ENCODE measurements at places on chromosomes 1 and 21.

GRCh38 chr21:33894736-33895288 is 20.8 kb downstream of the ATP5PO start:
- DNase-seq: peak; percentile 77

DNA sequence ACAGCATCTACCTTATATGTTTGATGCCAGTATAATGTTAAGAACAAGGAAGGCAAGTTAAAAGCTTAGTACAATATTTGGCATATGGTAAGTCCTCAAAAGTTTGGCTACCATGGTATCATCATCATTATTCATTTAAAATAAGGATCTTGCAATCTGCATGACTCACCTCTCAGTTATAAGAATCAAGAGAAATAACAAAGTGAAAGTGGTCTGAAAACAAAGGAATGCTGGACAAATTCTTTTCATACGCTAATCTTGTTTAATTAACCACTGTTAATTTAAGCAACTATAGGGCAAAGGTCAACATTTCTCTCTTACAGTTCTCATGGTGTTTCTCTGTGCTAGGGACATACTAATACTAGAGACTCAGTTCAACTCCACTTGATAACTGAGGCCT is 13.0 kb upstream of the CLDN19 start:
- DNase-seq: no peak

- DNase-seq: no peak
Measured at GRCh38 chr21:27671207-27671606, 704.3 kb upstream of the ADAMTS5 start.

DNA sequence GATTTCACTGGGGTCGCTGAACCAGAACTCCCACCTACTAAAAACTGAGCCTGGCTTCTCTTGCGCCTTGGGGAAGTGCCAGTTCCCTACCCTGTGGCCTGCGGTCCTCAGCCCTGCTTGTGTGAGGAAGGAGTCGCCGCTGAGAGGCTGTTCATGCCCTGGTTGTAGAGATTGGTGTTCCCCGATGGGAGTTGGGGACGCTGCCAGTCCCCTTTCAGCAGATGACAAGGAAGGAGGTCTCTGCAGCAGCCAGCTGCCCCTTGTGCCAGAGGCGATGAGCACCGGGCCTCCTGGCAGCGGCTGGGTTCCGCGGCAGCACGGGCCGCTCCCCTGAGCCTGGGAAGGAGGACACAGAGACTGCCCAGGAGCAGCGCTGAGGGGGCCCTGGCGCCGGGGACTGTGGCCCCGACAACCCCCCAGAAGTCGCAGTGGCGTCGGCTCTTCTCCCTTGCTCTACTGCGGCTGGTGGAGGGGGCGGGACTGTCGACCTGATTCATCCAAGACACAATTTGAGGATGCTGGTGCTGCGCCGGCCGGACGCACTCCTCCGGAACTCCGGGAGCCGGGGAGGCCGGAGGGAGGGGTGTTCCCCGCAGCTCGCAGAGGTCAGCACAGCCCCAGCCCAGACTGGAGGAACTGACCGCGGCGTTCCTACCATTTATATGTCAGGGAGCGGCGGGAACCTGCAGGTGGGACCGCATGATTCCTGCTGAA is 12.0 kb upstream of the ADORA3 start:
- peak; percentile 61 for DNase-seq

DNA sequence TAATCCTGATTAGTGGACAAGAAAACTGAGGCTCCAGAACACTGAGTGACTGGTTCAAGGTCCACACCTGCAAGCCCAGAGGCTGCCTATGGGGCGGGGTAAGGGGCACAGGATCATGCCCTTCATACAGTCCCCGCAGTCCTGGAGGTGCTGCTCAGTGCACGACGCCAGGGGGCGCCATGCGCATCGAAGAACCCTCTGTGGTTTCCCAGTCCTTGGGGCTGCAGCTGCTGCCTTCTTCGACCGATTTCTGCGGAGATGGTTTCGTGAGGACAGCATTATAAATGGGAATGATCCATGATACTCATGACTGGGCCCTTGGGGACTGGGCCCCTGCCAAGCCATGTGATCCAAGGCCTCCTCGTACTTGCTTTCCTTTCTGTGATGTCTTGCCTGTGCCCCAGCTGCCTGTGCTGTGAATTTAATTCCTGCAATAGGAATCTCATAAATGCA is 37.1 kb upstream of the ARHGEF10L start:
- DNase-seq: peak; percentile 70

DNA sequence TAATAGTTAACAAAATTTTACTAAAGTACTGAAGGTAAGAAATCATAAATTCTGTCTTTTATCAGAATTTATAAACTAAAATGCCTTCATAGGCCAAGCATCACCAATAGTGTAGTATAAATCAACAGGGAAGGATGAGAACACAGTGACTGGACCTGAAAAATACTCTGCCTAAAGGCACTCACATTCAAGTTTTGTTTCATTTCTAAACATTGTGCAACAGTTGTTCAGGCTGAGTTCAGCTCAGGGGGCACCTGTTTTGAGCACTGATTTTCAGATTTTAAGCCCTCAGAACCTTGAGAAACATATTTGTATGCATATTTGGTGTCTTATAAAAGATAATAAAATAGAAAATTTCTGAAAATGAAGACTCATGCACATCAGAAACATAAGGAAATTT is 12.4 kb downstream of the ACBD6 start:
- DNase-seq: no peak

DNA sequence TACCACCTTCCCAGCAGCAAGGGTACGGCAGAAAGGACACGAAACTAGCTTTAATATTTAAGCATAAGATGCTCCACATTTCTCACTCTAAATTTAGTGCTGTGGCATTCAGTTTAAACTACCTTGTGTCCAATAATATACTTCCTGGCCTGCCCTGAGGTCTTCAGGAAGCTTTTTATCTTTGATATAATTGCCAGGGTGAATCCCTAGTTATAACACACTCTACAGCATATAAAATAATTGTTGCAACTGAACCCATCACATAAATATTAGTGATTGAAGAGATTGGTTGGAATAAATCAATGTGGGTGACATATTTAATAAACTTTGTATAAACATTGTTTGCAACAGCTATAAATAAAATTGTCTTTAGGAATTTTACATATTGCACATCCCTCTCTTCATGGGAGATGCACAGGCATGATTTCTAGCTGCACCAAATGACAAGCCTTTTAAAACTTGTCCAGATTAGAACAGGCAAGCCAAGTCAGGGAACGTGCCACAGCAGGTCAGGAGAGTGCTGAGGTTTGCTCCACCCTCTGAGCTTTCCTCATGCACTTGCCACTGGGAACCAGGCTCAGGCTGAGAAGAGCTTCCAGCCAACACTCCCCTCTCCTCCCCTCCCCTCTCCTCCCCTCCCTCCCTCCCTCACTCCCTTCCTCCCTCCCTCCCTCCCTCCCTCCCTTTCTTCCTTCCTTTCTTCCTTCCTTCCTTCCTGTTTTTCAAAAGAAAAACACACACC is 623.2 kb upstream of the PKN2 start:
- DNase-seq: no peak

- DNase-seq: no peak
Measured at GRCh38 chr1:156464825-156465452, 35.6 kb downstream of the MEF2D start.

- DNase-seq: no peak
Measured at GRCh38 chr21:37627074-37627473, 260.5 kb downstream of the DYRK1A start.

DNA sequence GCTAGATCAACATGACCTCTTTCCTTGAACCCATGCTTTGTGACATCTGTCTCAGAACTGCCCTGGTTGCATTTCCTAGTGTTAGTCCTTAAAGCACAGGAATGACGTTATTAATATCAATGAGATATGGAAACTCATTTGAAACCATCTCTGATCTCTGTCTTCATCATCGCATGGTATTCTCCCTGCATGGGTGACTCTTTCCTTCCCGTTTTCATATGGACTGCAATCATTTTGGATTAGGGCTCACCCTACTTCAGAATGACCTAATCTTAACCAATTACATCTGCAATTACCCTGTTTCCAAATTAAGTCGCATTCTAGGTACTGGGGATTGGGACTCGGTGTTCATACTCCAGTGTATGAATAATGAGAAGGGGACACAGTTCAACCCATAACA is 41.7 kb upstream of the DISC1 start:
- no peak for DNase-seq

DNA sequence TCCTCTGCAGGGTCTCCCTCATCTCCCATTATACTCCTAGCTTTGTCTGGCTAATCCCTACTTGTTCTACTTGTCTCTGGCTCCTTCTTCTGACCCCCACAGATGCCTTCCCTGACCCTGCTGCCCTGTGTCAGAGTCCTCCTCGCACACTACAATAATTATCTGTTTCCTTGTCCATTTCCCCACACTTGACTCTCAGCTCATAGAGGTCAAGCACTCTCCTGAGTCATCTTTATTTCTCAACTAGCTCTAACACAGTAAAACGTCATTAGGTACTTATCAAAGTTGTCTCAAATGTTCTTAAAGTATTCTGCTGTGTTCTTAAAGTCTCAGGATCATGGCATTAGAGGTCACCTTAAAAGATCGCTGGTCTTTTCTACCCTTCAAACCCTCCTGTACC is 47.1 kb downstream of the C8A start:
- DNase-seq: no peak

DNA sequence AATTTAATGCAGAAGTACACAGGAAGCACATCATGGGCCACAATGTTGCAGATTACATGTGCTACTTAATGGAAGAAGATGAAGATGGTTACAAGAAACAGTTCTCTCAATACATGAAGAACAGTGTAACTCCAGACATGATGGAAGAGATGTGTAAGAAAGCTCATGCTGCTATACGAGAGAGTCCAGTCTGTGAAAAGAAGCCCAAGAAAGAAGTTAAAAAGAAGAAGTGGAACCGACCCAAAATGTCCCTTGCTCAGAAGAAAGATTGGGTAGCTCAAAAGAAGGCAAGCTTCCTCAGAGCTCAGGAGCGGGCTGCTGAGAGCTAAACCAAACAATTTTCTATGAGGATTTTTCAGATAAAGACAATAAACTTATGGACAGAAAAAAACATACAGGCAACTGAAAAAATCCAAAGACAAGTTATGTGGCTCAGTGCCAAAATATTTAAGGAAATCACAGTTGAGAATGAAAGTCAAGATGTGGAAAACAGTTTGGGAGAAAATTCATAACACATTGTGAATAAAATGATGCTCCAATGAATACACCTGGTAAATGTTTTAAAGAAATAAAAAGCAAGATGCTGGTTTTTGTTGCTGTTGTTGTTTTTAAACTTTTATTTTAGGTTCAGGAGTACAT is 2.8 kb upstream of the ZNF644 start:
- no peak for DNase-seq

GRCh38 chr1:106571109-106571508 is 485.4 kb upstream of the PRMT6 start:
- DNase-seq: no peak

DNA sequence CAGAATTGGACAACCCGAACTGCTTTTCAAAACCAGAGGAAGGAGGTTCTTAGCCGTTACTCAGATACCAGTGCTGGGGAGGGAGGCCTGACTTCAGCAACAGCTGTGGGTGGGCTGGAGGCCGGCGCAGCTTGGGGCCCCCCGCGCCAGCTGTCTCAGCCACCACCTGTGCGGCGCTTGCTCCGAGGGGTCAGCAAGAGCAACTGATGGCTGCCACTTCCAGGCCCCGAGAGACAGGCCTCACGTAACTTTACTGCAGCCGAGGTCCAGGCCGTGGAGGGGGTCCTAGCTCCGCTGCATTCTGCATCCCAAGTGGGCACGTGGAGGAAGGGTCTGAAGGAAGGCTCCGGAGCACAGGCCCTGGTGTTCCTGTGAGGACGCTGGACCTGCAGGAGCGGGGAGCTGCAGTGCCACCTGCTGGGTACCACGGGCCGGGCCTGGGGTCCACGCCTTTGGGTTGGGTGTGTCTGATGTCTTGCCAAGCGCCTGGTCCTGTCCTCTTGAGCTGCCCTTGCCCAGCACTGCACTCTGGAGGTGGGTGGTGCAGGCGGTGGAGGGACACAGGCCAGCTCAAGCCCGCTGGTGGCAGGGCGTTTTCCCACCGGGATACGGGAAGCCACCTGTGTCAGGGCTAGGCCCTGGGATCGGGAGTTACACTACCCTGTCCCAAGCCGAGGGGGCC is 9.8 kb downstream of the THAP3 start:
- DNase-seq: peak; percentile 58

GRCh38 chr1:6657138-6657537 is 32.5 kb downstream of the THAP3 start:
- DNase-seq: no peak

DNA sequence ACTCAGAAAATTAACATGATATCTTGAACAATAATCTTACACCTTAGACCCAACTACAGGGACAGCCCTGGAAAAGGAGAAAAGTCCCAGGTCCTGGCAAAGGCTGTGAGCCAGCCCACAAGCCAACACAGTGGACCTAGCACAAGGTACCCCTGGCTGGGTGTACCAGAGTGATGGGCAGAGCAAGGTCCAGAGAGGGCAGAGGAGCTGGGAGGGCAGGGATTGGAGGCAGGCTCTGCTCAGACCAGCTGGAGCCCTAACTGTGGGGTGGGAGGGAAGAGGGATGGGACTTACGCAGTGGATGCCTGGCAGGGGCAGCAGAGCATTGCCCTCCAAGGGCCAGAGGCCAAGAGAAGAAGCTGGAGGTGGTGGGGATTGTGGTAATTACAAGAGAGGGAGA is 101.6 kb downstream of the KCND3 start:
- no peak for DNase-seq

DNA sequence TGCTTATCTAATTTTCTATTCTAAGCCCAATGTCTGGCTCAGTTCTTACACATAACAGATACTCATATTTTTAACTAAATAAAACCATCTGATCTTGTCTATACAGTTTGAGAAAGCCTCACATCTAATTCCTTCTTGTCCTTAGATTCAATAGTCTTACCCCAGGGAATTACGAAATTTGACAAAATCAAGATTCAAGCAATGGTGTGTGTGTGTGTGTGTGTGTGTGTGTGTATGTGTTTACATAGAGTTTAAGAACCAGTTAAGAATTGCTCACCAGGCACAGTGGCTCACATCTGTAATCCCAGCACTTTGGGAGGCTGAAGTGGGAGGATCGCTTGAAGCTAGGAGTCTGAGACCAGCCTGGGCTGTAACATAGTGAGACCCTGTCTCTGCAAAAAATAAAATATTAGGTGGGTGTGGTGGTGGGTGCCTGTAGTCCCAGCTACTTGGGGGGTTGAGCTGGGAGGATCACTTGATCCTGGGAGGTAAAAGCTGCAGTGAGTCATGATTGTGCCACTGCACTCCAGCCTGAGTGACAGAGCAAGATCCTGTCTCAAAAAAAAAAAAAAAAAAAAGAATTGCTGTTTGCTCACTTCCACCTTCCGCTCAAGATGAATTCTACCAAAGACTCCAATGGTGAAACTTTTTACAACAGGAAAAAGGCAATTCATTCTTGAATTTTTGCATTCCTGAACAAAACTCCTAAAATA is 6.2 kb downstream of the WDR64 start:
- no peak for DNase-seq

DNA sequence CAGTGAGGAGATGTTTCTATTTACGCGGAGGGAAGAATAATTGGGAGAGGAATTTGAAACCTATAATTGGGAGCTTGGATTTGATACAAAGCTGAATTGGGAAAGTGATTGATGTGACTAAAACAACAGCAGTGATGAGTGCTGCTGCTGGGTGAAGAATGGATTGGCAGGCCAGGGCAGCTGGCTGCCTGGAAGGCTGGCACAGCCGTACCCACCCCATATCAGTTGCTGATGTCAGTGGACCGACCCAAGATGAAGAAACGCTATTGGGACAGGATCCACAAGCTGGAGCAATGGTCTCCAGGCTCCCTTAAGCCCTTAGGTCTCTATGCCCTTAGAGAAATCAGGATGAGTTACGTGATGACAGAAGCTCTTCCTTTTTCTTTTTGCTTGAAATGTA is 47.4 kb downstream of the GRIK1 start:
- DNase-seq: no peak
